ENCODE measurements at places on chromosomes 5 and 9. TPM values are rescaled to one million over a fixed set of nuclear protein-coding genes. Genes with fewer than 3 reads are reported as not detected.

DNA sequence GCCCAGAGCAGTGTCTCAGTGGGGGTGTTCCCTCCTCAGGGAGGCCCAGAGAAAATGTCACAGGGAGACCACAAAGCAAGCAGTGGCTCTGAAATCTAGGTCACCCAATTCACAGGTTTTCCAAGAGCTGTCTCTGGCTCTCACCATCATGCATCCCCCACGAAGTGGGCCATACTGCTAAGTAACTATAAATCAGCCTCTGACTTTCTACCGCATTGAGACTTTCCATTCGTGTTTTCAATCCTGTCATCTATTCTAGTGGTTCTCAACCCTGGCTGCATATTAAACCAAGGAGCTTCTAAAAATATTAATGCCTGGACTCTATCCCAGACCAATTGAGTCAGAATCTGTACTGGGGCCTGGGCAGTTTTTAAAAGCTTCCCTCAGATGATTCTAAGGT is 2.0 kb upstream of the C1QTNF3 start:
- no peaks in the 10 kb centered on the region for H3K36me3 ChIP-seq
- H3K27ac ChIP-seq: no peak overlapping the region
- DNase-seq: no peak
- H3K4me3 ChIP-seq: no peak overlapping the region
- H3K4me1 ChIP-seq: peaks cover 37% of the 10 kb centered on the region
- no peaks in the 10 kb centered on the region for H3K27me3 ChIP-seq

DNA sequence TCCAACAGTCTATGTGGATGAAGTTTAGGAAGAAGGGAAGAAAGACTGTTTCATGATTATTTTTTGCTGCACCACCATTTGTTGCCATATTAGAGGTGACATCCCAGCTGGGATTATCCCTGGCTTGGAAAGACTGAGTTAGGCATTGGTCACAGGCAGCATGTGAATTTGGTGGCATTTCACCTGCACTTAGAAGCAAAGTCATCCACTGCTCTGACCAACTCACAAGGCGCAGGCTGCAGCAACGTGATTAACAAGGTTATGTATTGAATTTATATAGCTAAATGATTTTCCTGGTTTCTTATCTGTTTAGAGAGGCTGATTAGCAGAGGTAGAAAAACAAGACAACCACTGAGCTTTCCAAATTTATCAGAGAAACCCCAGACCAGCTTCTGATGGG is 2.7 kb downstream of the FYB1 start:
- no peaks in the 10 kb centered on the region for H3K27me3 ChIP-seq
- no peaks in the 10 kb centered on the region for H3K36me3 ChIP-seq

BTNL3 gene
- 21.7 TPM for total RNA-seq

LPCAT1 gene
- total RNA-seq: 19.2 TPM

DNA sequence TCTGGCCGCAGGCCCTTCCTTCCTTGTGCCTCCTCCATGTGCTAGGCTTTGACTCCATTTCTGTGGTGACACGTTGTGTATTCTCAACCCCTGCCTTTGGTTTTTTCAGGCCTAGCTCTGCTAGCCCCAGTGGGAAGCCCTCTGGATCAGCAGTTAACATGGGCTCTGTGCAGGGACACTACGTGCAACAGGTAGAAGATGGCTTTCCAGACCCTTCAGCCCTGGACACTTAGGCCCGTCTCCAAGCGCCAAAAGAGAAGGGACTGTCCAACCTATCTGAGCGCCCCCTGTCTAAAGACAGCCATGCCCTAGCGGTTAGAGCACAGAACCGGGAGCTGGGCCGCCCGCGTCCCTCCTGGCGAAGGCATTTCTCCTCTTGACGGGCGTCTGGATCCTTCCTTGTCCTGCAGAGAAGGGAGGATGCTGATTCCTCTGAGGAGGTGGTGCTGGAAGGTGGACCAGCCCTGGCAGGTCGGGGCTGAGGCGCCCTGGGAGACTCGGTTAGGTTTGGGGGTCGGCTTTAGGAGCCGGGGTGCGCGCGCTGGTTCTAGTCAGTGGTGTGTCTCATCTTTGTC is 8.3 kb upstream of the POMT1 start:
- no peaks in the 10 kb centered on the region for H3K4me1 ChIP-seq
- no peak for DNase-seq
- peaks cover 66% of the 10 kb centered on the region for H3K36me3 ChIP-seq
- no peaks in the 10 kb centered on the region for H3K27me3 ChIP-seq
